ENCODE measurements at places on chromosomes 12 and 14. TPM values are rescaled to one million over a fixed set of nuclear protein-coding genes. Genes with fewer than 3 reads are reported as not detected.

ANO4 gene
- total RNA-seq, result 38.0 TPM

PTGR2 gene
- 8.7 TPM for total RNA-seq

BEGAIN gene
- 7.0 TPM for total RNA-seq

CHGA gene
- total RNA-seq, result 663 TPM

STX2 gene
- total RNA-seq, result 76.5 TPM

DNA sequence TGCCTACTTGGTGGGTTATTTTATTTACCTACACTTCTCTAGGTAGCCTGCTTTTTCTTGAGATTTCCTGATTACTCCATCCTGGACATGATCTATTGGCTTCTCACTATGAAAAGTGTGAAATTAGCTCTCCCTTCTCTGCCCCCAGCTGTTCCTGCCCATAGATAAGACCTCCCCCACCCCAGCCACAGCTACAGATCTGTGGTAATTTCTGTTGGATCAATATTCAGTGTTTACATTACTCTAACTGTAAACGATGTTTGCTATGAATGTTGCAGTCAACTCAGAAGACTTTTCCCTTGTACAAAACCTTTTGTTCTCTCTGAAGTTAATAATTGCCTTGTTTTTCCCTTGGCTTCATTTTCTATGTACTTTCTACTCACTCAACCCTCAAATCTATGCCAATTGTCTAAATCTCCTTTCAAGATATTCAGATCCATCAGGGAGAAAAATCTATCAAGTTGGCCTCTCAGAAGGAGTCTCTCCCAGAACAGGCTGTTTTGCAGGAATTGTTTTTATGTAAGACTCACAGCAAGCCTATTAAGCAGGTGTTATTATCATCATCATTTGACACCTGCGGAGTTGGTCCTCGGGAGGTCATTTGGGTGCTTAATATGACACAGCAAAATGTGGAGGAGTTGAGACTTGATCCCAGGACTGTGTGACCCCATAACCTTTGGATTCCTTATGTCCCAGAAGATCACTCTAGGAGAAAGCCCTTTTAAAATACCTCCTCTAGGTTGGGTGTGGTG is 227.4 kb downstream of the SUDS3 start:
- H3K4me3 ChIP-seq, result peak overlapping the region; percentile 22
- no peaks in the 10 kb centered on the region for H3K36me3 ChIP-seq
- peaks cover 4% of the 10 kb centered on the region for H3K27me3 ChIP-seq
- H3K27ac ChIP-seq, result no peak overlapping the region

DNA sequence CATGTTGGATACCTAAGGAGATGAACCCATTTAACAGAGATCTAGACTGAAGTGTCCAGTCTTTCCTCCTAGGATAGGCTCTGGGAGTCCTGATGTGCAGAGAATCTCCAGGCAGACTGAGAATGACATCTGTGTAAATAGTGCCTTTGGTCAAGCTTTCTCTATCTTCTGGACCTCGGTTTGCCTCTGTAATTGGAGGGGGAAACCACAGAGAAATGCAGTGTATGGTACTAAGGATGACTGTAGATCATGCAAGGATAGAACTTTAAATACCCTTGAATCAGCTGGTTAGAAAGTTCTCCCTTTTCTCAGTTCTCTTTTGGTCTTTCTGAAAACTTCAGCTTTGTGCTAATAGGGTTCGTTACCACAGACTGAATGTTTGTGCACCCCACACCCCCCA is 112.2 kb downstream of the PTPN11 start:
- H3K4me3 ChIP-seq, result no peak overlapping the region
- no peaks in the 10 kb centered on the region for H3K36me3 ChIP-seq
- no peaks in the 10 kb centered on the region for H3K4me1 ChIP-seq
- H3K27me3 ChIP-seq, result no peaks in the 10 kb centered on the region
- DNase-seq, result no peak

- DNase-seq, result peak; percentile 19
- peaks cover 5% of the 10 kb centered on the region for H3K27me3 ChIP-seq
- H3K4me3 ChIP-seq, result no peak overlapping the region
- peak overlapping the region; percentile 60 for H3K27ac ChIP-seq
- H3K4me1 ChIP-seq, result peaks cover 35% of the 10 kb centered on the region
- no peaks in the 10 kb centered on the region for H3K36me3 ChIP-seq
Measured at GRCh38 chr14:86540636-86541247, 1010.8 kb downstream of the FLRT2 start.

DNA sequence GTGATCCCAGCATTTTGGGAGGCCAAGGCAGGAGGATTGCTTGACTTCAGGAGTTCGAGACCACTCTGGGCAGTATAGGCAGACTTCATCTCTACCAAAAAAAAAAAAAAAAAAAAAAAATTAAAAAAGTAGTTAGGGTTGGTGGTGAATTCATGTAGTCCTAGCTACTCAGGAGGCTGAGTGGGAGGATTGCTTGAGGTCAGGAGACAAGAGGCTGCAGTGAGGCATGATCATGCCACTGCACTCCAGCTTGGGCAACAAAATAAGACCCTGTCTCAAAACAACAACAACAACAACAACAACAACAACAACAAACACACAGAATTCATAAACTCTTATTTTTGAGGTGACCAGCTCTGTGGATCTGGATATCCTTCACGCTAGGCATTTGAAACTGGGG is 17.1 kb downstream of the SLC25A3 start:
- no peak overlapping the region for H3K4me3 ChIP-seq
- H3K27ac ChIP-seq, result no peak overlapping the region
- no peak for DNase-seq
- H3K36me3 ChIP-seq, result no peaks in the 10 kb centered on the region
- H3K27me3 ChIP-seq, result peaks cover 1% of the 10 kb centered on the region

GRCh38 chr12:43112101-43112920 is 439.7 kb downstream of the ADAMTS20 start:
- no peaks in the 10 kb centered on the region for H3K36me3 ChIP-seq
- no peak overlapping the region for H3K4me3 ChIP-seq
- H3K27me3 ChIP-seq, result no peaks in the 10 kb centered on the region
- no peak overlapping the region for H3K27ac ChIP-seq
- DNase-seq, result no peak
- peaks cover 2% of the 10 kb centered on the region for H3K4me1 ChIP-seq

DNA sequence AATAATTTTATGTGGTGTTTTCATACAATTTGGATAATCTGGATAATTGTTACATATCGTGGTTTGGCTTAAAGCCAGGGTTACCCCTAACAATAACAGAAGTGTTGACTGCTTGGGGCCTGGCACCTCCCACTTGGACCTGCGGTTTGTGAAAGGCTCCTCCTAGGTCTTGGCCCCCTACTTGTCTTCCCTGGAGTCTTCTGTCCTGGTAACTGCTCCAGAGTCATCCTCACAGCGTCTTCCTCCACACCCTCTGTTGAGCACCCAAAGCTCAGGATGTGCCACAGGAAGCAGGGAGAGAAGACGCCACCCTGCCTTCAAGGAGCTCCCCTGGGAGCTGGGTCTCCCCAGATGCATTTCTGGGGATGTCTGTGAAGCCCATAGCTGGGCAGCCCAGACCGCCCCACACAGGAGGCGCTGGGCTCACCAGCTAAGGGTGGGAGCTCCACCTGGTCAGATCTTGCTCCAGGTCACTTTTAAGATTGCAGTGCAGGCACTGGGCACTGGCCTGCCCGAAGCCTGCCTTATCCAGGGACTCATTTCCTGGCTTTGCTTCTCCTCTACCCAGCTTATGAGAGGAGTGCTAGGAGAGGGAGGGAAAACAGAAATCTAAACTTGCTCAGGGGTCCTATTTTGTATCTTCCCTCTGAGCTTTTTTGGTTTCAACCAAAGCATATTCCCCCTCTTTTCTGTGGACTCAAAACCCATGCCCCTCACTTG is 98.2 kb downstream of the ZFP36L1 start:
- no peak for DNase-seq
- peaks cover 7% of the 10 kb centered on the region for H3K27me3 ChIP-seq
- H3K27ac ChIP-seq, result no peak overlapping the region
- H3K4me3 ChIP-seq, result no peak overlapping the region
- no peaks in the 10 kb centered on the region for H3K4me1 ChIP-seq
- H3K36me3 ChIP-seq, result peaks cover 4% of the 10 kb centered on the region

DNA sequence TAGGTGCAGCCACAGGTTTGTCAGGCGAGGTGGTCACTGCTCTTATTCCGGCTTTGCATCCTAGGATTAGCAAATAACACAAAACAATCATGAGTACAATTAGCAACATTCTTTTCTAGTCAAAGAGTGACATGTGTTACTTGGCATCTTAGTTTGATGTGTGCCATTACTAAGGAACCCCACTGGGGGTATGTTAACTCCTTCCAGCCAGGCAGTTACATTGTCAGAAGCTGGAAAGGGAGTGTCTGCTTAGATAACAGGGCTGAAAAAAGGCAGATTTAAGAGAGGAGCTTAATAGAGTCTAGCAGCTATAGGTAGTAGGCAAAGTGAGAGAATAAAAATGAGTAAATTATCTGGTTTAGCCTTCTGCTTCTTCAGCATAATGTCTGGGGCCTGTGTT is 30.5 kb upstream of the METAP2 start:
- H3K27ac ChIP-seq, result no peak overlapping the region
- H3K27me3 ChIP-seq, result no peaks in the 10 kb centered on the region
- H3K36me3 ChIP-seq, result no peaks in the 10 kb centered on the region
- H3K4me1 ChIP-seq, result no peaks in the 10 kb centered on the region
- no peak overlapping the region for H3K4me3 ChIP-seq

- no peaks in the 10 kb centered on the region for H3K27me3 ChIP-seq
- H3K4me1 ChIP-seq, result peaks cover 6% of the 10 kb centered on the region
- H3K27ac ChIP-seq, result no peak overlapping the region
- H3K4me3 ChIP-seq, result no peak overlapping the region
- no peak for DNase-seq
- H3K36me3 ChIP-seq, result no peaks in the 10 kb centered on the region
Measured at GRCh38 chr14:100037353-100037752, 27.9 kb upstream of the EVL start.

DNA sequence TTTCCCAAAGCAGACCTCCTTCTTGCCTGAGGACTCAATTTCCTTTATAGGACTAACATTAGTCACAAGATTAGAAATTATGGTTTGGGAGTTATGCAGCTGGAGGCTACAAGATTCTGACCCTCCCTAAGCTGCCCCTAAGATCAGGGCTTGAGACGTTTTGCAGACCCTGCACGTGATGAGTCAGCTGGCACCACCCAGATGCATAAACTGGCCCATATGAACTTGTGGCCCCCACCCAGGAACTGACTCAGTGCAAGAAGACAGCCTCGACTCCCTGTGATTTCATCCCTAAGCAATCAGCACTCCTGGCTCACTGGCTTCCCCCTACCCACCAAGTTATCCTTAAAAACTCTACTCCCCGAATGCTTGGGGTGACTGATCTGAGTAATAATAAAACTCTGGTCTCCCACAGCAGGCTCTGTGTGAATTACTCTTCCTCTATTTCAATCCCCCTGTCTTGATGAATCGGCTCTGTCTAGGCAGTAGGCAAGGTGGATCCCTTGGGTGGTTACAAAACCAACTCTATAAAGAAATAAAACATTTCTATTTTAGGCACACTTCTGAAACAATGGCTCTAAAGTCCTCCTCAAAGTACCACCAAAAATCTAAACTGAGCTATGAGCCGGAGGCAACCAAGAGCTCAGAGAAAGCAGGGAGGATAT is 233.4 kb downstream of the TMEM132D start:
- no peak for DNase-seq
- no peaks in the 10 kb centered on the region for H3K36me3 ChIP-seq
- no peaks in the 10 kb centered on the region for H3K27me3 ChIP-seq
- H3K4me3 ChIP-seq, result no peak overlapping the region
- no peak overlapping the region for H3K27ac ChIP-seq

GRCh38 chr14:103326078-103326477 is 8.0 kb upstream of the EIF5 start:
- peaks cover 2% of the 10 kb centered on the region for H3K27me3 ChIP-seq
- no peak for DNase-seq
- H3K36me3 ChIP-seq, result no peaks in the 10 kb centered on the region
- no peaks in the 10 kb centered on the region for H3K4me1 ChIP-seq
- no peak overlapping the region for H3K27ac ChIP-seq

DNA sequence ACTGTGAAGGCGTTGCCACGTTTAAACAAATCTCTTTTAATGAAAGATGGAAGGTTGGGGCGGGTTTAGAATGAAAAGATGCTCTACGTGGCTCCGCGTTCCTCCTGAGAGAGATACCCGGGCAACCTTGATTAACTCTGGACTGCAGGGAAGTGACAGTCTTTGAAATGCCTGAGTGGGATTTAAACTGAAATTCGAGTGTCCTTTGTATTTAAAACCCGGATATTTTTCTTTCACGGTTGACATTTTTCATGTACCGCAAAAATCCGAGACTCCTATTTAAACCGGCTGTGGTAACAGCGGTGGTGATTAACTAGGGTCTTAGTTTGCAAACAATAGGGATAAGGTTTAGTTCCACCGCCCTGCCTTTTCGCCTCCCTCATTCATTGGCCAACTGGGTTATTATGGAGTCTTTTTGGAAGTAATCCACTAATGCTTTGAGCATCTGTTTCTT is 707 bp downstream of the G2E3 start:
- no peak for DNase-seq
- H3K27ac ChIP-seq, result peak overlapping the region; percentile 95
- peaks cover 2% of the 10 kb centered on the region for H3K27me3 ChIP-seq
- H3K36me3 ChIP-seq, result no peaks in the 10 kb centered on the region
- peak overlapping the region; percentile 99 for H3K4me3 ChIP-seq

Measured in glutamatergic neuron (in vitro differentiated cells).